ENCODE measurements at places on chromosomes 2 and 18. TPM values are rescaled to one million over a fixed set of nuclear protein-coding genes. Genes with fewer than 3 reads are reported as not detected.

The SLC23A3 gene
- total RNA-seq = 0.36 TPM

The ATP8B1 gene
- total RNA-seq = not detected

The KYNU gene
- total RNA-seq = 0.50 TPM

The SERPINB13 gene
- not detected for total RNA-seq

The TRIM43 gene
- not detected for total RNA-seq

The LRRTM1 gene
- not detected for total RNA-seq

The DSC2 gene
- not detected for total RNA-seq

- DNase-seq = no peak
These were observed 20.2 kb downstream of the CXCR2 start for GRCh38 chr2:218146056-218146455.

DNA sequence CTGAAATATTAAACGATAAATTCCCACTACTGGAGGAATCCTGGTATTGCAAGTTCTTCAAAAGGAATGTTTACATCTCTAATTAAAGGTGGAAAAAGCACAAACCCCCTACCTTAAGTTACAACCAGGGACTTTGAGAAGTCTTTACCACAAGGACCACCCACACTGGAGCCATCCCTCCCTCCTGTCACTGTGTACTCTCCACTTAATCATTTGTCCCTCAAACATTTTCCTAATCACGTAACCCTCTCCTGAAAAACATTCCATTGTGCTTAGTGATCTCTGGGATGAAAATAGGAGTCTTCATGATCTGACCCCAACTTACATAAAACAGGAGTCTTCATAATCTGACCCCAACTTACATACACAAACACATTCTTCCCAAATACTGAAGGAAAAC, 85.7 kb downstream of the SUCLG1 start:
- no peak for DNase-seq

- no peak for DNase-seq
These were observed 18.8 kb downstream of the PSMG2 start for GRCh38 chr18:12721495-12722275.

- DNase-seq = no peak
These were observed 6.6 kb downstream of the ERFE start for GRCh38 chr2:238165288-238165921.

DNA sequence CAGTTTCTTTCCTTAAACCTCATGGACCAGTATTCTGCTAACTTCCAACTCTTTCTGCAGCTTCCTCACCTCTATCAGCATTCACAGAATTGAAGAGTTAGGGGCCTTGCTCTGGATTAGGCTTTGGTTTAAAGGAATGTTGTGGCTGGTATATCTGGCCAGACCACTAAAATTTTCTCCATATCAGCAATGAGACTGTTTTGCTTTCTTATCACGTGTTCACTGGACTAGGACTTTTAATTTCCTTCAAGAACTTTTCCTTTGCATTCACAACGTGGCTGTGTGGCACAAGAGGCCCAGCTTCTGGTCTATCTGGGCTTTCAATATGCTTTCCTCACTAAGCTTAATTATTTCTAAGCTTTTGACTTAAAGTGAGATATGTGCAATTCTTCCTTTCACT, 33.4 kb downstream of the SP3 start:
- no peak for DNase-seq

DNA sequence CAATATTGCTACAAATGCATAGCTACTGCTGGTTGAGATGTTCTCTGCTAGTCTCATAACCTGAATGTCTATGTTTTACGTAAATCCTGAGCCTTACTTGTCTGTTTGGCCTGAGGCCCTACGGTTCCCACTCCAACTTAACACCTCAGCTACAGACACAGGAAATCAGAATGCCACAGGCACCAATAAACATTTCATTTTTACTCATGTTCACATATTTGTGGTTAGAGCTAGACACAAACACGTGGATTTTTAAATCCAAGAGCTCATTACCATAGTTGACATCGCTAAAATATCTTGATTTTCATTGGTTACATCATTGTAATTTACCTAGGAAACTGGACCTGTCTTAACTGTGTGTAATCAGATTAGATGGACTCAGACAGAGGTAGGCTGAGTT, 263.8 kb upstream of the CDH19 start:
- DNase-seq = no peak

- no peak for DNase-seq
These were observed 3.9 kb downstream of the MARCO start for GRCh38 chr2:118945881-118946280.

GRCh38 chr2:37537316-37537715, 134.1 kb downstream of the CDC42EP3 start:
- no peak for DNase-seq

- no peak for DNase-seq
These were observed 7.2 kb upstream of the LCLAT1 start for GRCh38 chr2:30439879-30440278.

GRCh38 chr2:20381457-20381856, 30.8 kb upstream of the PUM2 start:
- DNase-seq = no peak

DNA sequence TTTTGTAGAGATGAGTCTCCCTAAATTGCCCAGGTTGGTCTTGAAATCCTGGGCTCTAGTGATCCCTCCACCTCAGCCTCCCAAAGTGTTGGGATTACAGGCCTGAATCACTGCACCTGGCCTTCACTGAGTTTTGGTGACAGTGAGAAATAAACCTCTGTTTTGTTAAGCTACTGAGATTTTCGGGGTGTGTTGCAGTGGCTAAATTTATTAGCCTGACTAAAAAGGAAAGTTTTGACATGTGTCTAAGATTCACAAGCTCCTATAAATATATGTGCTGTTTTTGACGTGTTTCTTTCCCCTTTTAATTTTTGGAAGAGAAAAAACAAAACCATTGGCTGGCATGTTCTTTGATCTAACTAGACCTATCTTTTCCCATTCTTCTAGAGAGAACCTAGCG, 190.5 kb upstream of the MC4R start:
- DNase-seq = no peak

DNA sequence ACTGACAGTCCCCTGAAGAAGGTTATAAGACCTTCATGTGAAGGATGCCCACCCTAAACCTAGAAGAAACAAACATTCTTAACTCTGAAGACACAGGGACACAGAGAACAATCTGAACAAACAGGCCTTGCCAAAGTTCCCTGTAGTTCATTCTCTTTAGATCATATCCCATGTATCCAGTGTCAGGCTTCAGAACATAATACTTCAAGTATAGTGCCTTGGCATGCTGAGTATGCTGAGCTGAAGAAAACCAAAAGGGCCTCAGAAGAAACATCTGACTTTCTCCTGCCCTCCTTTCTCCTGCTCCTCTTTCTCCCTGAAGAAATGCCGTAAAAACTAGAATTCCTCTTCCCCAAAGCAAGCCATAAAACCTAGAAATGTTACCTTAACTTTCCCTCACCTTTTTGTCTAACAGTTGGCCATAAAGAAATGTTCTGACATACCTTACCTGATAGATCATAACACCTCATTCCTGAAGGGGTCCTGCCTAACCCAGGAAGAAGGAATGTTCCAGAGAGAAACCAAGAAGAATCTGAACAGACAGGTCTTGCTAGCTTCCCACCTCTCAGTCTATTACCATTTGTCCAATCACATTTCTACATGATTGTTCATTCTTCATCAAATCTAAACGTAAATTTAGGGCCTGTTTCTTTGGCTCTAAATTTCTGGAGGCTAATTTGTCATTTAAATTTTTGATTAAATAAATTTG, 160.1 kb upstream of the ZC3H15 start:
- no peak for DNase-seq

- no peak for DNase-seq
These were observed 73.8 kb downstream of the KCNG2 start for GRCh38 chr18:79871481-79872091.

DNA sequence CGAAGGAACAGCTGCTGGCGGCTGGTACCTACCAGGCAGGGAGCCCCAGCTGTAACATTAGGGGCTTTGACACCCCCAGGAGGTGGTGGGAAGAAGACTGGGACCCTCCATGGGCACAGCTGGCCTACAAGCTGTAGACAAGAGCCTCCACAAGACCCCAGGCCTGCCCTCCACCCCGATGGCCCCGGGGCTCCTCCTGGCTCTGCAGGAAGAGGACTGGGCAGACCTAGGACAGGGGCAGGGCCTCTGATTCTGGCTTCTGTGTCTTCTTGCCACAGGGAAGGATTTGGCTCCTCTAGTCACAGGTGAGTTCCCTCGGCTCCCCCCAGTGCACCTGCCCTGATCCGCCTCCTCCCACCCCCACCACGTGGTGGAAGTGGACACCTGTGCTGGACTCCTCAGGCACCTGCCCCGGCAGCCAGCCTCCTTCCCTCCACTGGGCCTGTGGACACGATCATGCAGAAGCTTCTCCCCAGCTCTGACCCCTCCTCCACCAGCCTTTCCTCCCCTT, 53.4 kb upstream of the ODC1 start:
- DNase-seq = no peak

GRCh38 chr2:148578493-148578884, 66.1 kb upstream of the EPC2 start:
- DNase-seq = no peak

DNA sequence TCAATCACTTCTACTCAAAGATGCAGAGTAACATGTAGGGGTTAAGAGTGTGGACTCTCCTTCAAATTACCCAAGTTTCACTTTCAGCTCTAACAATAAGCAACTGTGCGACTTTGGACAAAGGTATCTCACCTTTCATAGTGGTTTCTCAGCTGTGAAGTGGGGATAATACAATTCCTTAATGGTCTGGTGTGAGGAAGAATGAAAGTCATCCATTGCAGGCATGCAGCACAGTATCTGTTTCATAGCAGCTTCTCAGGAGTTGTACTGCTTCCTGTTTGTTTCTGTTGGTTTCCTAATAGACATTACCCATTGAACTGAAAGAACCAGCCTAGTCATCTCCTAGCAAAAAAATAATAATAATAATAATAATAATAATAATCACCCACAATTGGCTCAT, 74.4 kb downstream of the DDX18 start:
- DNase-seq = no peak

DNA sequence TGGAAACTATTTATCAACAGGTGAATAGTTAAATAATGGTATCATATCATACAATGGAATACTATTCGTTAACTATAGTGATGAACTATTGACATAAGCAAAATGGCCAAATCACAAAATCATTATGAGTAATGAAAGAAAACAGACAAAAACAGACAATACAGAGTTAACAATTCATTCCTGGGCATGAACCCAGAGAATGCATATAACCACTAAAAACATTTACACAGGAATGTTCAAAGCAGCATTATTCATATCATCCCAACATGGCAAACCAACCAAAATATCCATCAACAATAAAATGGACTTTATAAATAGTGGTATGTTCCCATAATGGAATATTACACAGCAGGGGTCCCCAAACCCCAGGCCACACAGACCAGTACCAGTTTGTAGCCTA, 131.2 kb upstream of the CYP1B1 start:
- DNase-seq = no peak

GRCh38 chr2:228367356-228367755, 185.9 kb upstream of the SPHKAP start:
- DNase-seq = no peak

All from CD4-positive, alpha-beta T cell (primary cell).